Thoracic aorta endothelial cell (primary cell): ENCODE measurements at places on chromosomes 12 and 14. TPM values are rescaled to one million over a fixed set of nuclear protein-coding genes. Genes with fewer than 3 reads are reported as not detected.

LMNTD1 gene
- not detected in 2 replicates for total RNA-seq

GPRC5D gene
- not detected in 2 replicates for total RNA-seq

HOXC9 gene
- 0.22 TPM in 1 of 2 replicates, not detected in the other for total RNA-seq

GPR132 gene
- 0.22 TPM in 1 of 2 replicates, not detected in the other for total RNA-seq

PPTC7 gene
- total RNA-seq: 22.6 and 27.0 TPM in 2 replicates

TAPBPL gene
- total RNA-seq: 5.5 and 8.3 TPM in 2 replicates

WNK1 gene
- total RNA-seq: 89.6 and 116 TPM in 2 replicates

TMTC1 gene
- 11.3 and 12.2 TPM in 2 replicates for total RNA-seq
